ENCODE measurements at places on chromosomes 12 and 14.

- no peak for DNase-seq
These were observed 359.5 kb downstream of the CACNA1C start for GRCh38 chr12:2412305-2412643.

GRCh38 chr12:99029511-99030271, 384.6 kb downstream of the APAF1 start:
- DNase-seq: peak; percentile 82

DNA sequence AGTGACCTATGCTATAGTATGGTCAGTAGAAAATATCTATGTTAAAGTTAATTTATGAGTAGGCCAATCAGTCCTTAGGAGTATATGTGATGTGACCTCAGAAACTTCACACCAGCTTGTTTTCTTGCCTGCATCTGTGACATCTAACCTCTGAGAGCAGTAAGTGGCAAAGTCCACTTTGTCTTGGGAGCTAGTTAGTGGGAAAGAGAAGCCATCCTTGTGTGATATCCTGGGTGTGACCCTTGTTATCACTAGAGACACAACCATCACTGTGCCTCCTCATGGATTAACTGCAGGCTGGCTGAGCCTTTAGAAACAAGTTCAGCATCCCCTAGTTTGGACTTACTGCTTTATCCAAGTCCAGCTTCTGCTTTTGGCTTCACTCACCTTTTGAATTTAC, 170.6 kb upstream of the STXBP6 start:
- DNase-seq: no peak

DNA sequence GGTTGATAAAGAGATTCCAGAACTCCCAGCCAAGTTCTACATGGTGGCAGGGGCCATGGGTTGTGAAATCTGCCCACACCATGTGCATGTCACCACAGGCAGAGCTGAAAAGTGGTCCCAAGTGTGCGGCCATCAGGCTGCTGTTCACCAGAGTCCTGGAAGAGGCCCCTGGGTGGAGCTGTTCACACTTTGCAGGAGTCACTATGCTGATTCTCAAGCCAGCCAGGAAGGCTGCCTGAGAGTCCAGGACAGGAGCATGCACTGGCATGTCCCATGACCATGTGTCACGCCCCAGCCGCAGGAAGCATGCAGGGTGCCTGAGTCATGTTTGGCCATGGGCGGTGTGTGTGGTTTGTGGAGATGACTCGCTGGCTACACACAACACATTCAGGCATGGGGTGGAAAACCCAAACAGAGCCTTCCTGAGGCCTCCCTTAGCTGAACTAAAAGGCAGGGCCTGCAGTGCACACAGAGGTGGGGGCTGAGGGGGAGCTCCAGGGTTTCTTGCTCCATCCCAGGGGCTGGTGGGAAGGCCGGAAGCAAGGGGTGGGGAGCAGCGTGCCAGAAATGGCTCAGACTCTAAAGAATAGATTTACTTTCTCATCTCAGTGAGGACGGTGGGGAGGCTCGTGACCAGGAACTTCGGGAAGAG, 19.4 kb downstream of the ABCB9 start:
- peak; percentile 82 for DNase-seq

DNA sequence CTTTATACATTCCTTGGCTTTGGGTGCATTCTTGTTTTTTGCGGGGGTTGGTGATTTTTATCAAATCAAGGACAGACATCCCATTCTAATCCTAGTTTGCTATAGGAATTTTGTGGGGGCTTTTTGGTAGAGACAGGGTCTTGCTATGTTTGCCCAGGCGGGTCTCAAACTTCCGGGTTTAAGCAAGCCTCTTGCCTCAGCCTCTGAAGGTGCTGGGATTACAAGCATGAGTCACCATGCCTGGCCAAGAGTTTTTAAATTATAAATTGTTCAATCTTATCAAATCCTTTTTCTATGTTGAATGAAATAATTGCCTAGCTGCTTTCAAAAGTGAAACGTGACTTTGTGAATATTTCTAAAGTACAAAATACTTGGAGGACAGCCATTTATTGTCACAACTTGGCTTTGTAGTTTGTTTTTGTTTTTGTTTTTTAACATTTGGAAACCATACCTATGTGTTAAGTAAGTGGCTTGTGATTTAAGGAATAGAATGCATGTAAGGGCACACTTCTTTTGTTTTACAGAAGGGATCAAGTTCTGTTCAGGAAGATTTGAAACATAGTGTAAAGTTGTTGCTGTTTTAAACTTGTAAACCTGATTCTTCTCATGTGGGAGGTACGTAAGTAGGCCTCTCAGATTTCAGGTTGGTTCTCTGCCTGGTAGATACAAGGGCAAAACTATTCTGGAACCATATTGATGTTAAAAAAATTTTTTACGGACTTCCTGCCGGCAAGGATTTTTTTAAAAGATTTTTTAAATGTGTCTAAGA, 13.4 kb downstream of the MARK3 start:
- no peak for DNase-seq

DNA sequence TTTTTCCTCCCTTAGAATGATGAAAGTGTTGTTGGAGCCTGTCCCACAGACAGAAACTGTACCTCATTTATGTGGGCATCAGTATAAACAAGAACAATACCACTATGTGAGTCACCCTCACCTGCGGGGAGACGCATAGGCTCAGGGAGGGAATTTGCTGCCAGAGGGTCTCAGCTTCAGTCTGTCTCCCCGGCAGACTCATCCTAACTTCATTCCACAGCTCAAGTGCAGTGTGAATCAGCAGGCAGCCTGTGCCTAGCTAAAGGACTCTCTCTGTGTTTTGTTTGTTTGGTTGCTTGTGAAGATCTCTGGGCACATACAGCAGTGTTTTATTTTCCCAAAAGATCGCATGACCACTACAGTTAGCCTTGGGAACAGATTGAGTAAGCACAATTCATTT, 98.9 kb downstream of the PRKCH start:
- DNase-seq: peak; percentile 62

DNA sequence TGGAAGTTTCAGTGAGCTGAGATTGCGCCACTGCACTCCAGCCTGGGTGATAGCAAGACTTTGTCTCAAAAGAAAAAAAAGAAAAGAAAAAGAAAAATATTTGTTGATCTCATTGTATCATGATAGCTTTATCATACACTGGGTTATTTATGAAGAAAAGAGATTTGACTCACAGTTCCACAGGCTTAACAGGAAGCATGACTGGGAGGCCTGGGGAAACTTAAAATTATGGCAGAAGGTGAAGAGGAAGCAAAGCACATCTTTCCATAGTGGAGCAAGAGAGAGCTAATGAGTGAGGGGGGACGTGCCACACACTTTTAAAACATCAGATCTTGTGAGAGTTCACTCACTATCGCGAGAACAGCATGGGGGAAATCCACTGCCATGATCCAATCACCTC, 72.7 kb upstream of the FUT8 start:
- no peak for DNase-seq

DNA sequence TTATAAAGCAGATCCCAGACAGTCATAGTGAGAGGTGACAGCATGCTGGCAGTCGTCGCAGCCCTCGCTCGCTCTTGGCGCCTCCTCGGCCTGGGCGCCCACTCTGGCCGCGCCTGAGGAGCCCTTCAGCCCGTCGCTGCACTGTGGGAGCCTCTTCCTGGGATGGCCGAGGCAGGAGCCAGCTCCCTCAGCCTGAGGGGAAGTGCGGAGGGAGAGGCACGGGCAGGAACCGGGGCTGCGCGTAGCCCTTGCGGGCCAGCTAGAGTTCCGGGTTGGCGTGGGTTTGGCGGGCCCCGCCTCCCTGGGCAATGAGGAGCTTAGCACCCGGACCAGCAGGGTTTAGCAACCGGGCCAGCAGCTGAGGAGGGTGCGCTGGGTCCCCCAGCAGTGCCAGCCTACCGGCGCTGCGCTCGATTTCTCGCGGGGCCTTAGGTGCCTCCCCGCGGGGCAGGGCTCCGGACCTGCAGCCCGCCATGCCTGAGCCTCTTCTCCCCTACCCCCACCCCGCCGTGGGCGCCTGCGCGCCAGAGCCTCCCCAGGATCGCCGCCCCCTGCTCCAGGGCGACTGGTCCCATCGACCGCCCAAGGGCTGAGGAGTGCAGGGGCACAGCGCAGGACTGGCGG, 451.2 kb upstream of the DCN start:
- DNase-seq: no peak

DNA sequence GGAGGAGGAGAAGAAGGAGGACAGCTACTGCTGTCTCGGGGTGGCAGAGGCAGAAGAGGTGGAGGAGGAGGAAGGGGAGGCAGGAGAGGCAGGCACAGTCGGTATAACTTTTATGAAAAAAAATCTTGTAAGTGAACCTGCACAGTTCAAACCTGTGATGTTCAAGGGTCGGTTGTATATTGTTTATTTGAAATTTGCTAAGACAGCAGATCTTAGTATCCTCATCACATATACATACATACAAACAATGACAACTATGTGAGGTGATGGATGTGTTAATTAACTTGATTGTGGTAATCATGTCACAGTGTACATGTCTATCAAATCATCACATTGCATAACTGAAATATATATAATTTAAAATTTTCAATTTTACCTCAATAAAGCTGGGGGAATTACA, 19.0 kb downstream of the ACTN1 start:
- DNase-seq: no peak

DNA sequence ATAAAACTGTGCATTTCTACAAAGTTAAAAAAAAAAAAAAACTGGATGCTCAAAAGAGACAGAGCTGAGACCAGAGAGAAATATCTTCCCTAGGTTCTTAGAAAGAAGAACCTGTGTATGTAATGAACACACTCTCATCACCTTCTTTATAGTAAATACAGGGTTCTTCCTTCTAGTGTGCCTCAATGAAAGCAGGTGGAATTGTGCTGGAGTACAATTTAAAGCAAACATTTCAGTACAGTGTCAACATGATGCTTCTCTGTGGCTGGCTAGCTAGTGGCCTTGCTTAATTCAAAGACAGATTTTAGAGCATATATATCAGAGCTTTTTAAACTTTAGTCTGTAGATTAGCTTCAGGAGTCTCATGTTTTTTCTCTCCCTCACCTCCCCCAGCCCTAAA, 249.8 kb upstream of the ARHGAP5 start:
- peak; percentile 59 for DNase-seq

GRCh38 chr12:23560611-23561010, 388.9 kb downstream of the SOX5 start:
- no peak for DNase-seq

DNA sequence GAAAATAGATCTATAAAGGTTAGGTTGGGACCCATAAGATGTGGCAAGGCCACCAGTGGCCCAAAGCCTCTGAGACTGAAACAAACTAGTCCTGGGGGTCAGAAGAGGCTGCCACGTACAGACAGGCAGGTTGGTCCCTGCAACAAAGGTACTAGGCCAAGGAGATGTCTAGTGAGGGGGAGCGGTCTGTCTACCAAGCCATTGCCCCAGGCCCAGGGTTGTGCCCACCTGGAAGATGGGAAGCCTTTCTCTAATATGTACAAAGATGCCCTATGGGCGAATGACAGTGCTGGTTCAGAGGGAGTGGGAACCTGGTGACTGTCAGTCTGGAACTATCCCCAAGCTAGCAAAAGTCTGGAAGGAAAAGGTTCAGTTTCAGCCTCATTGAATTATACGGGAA, 233.2 kb downstream of the RBM19 start:
- DNase-seq: no peak

GRCh38 chr14:97180304-97181200, 383.4 kb downstream of the VRK1 start:
- DNase-seq: peak; percentile 47

GRCh38 chr12:113439606-113440030, 17.4 kb downstream of the SDSL start:
- peak; percentile 84 for DNase-seq

DNA sequence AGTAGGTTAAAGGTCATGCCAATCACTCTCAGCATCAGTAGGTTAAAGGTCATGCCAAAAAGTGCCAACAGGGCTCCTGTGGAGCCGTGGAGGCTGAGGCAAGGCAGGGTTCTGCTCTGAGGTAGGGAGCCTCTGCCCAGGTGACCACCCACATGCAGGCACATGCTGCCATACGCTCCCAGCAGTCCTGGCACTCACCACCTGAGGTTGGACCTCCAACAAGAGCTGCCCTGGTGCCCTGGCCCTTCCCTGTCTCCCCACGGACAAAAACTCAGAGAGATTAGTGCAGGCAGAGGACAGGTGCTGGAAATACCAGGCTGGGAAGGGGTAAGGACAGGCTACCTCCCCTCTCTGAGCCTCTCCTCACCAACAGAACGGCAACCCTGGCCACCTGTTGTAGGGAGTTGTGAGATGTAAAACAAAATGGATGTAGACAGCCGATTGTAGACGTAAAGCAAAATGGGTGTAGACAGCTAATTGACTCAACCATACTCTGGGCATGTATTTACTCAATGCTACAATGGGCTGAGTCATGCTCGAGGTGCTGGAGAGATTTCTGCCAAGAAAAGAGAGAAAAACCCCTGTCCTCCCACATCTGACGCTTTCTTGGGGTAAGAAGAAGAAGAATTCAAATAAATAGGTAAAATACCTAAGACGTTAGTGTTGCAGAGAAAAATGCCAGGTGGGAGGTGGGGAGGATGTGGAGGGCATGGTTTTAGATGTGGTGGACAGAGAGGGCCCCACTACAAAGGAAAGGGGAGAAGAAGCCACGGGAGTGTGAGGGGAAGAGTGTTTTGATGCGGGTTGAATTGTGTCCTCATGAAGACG, 32.4 kb downstream of the LTBP2 start:
- peak; percentile 56 for DNase-seq

GRCh38 chr12:6070472-6071257, 53.8 kb downstream of the VWF start:
- peak; percentile 66 for DNase-seq

- no peak for DNase-seq
These were observed 20.4 kb downstream of the AKAP3 start for GRCh38 chr12:4628406-4628805.

DNA sequence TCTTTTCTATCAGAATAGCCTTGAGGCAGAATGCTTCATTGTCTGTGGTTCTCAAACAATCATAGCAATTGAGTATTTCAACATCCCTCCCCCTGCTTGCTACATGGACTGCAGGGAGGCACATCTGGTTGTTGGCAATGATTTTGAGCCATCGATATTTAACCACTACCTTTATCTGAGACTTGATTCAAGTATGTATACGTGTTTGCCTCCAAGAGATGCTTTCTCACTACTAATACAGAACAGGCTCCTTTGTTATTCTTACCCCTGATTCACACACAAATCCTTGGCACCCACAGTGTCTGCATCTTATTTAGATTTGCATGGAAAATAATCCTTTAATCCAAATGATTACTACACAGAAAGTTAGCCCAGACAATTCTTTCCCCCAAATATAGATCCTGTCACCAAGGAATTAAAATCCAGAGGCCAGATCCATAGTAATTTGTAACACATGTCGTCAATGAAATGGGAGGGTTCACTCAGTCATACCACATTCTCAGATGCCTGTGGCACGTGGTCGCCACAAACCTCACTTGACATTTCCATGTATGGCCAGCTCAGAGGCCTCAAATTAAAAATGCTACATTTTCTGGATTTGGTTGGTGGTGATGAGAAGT, 199.3 kb downstream of the ITPR2 start:
- no peak for DNase-seq

GRCh38 chr12:29781705-29782266, 2.0 kb downstream of the TMTC1 start:
- peak; percentile 62 for DNase-seq

GRCh38 chr12:81022531-81022930, 55.3 kb upstream of the ACSS3 start:
- DNase-seq: no peak

DNA sequence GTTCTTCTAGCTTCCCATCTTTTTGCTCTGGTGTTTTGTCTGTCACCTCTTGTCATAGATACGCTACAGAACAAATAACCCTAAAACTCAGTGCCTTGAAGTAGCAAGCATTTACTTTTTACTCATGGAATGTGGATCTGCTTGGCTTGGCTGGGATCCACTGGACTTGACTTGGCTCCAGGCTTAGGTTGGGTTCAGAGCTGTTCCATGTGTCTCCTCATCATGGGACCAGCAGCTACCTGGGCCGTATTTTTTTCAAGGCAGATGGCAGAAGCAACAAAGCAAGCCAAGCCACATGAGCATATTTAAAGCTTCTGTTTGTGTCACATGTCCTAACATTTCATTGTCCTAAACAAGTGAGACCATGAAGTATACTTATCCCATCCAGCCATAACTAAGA, 48.7 kb upstream of the ATF1 start:
- no peak for DNase-seq

All from DMS53 (cell line).